ENCODE measurements at places on chromosomes 16 and 17. TPM values are rescaled to one million over a fixed set of nuclear protein-coding genes. Genes with fewer than 3 reads are reported as not detected.

GRCh38 chr17:74631468-74632450, 8.2 kb upstream of the CD300E start:
- no peak for DNase-seq

ATP2C2 gene
- total RNA-seq: not detected

SLC38A8 gene
- not detected for total RNA-seq

- no peak for DNase-seq
These were observed 287.6 kb downstream of the MAP2K6 start for GRCh38 chr17:69702078-69702477.

DNA sequence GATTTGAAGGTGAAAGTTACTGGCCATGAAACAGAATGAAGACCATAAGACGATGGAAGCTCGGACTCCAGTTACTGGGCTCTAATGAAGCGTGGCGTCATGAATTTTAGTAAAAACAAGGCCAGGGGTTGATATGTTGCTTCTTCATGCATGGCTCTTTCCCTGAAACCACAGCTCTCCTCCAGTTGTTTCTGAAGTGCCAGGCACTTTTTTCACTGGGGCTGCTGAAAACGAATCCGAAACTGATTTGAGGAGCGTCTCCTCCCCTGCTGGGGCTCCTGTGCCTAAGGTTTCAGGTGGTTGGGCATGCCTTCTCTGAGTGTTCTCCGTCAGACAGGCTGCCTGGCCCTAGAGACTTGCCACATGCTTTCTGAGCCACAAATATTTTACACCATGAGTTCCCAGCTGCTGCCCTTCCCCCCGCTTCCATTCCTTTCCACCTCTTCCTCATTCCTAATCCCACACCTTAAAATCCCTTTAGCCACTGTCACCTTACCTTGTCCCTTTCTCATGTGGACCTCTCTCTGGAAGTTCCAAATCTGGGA, 3.7 kb upstream of the MYL4 start:
- no peak for DNase-seq

DNA sequence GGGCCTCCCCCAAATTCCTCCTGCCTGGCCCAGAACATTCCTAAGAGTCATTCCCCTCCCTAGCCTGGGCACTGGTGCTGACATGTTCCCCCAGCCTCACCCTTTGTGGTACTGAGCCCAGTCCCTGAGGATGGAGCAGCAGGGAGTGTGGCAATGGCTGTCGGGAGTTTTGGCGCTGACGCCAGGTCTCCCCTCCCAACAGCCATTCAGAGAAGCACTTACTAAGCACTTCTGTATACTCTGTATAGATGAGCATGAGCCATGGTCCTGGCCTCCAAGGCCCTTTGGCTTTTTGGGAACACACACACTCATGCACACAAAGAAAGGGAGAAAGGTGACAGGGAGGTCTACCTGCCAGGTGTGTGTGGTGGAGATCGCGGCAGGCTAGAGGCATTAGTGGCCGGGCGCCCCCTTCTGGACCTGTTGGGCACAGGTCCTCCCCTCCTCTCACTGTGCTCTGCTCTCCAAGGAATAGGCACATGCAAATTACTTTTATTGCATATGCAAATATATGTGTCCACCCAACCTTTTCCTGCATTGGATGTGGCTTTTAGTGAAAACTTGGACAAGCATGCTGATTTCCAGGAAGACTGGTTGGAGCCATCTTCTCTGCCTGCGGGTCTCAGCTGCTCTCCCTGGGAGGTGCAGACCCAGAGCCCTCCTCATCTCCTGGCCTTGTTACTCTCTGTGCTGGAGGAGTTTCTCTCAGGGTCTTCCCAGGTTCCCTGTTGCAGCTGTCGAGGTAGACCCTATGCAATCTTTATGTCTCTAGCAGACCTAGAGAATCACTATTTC, 17.4 kb upstream of the C17orf107 start:
- no peak for DNase-seq

- no peak for DNase-seq
These were observed 961 bp downstream of the AMFR start for GRCh38 chr16:56424404-56424764.

TRAF4 gene
- total RNA-seq: 11.9 TPM

KRT16 gene
- total RNA-seq: not detected

GRCh38 chr17:54771409-54771915, 129.2 kb upstream of the TOM1L1 start:
- no peak for DNase-seq

NPIPB6 gene
- total RNA-seq: 2.7 TPM

- no peak for DNase-seq
These were observed 46.9 kb downstream of the IRX6 start for GRCh38 chr16:55370762-55371482.

ENGASE gene
- total RNA-seq: 23.4 TPM

TAC4 gene
- total RNA-seq: not detected

DNA sequence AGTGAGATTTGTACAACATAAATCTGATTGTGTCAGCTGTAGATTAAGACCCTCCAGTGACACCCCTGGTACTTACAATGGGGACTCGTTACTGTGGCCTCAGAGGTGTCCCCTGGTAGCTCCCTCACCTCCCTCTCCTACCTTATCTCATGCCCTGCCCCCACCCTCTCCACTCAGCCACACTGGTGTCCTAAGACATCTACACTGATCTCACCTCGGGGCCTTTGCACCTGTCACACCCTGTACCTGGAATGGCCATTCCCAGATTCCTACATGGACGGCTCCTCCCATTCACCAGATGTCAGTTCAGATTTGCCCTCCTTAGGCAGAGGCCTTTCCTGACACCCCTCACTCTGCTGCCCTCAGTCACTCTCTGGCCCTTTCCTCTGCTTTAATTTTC, 319.3 kb downstream of the CPPED1 start:
- DNase-seq: no peak

SDK2 gene
- total RNA-seq: 2.0 TPM

TSNAXIP1 gene
- total RNA-seq: 1.0 TPM

FSCN2 gene
- total RNA-seq: 2.4 TPM

DNA sequence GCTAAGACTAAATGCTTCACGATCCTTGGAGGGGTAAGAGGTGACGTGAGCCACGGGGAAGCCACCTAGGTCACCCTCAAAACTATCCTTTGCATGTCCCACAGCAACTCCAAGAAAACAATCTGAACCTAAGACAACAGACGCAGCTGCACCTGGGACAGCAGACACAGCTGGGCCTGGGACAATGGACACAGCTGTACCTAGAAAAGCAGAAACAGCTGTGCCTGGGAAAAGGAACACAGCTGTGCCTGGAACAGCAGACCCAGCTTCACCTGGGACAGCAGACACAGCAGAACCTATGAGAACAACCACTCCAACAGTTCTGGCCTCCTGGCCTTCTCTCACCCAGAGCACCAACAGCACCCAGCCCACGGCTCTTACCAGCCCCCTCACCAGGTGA, 11.7 kb upstream of the CD300LD start:
- no peak for DNase-seq

DNA sequence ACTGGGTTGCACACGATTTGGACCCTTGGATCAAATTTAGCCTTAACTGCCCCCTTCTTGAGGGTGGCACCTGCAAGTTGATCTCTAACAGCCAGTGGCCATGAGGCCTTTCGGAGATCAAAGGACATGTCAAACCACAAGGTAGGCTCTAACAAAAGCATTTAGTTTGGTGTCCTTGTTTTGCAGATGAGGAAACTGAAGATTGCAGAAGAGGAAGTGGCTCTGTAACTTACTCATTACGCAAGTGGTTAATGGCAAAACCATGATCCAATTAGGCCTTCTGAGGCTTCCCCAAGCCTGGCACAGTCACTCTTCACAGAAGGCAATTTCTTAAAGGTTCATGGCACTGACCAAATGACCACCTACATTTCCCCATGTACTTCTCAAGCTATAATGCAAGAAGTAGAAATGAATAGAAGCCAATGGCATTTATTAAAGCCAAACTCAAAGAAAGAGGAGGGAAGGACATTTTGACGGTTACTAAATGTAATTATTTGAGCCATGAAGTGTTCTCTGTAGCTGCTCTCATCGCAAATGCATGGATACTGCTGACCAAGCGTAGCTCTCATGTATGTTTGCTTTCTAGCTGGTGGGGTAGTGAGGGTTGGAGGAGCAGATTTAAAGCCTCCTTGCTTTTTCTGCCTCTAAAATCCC, 32.8 kb upstream of the ABCC12 start:
- DNase-seq: no peak

KRT20 gene
- total RNA-seq: not detected

KRTAP4-1 gene
- not detected for total RNA-seq

CRISPLD2 gene
- 230 TPM for total RNA-seq

DNA sequence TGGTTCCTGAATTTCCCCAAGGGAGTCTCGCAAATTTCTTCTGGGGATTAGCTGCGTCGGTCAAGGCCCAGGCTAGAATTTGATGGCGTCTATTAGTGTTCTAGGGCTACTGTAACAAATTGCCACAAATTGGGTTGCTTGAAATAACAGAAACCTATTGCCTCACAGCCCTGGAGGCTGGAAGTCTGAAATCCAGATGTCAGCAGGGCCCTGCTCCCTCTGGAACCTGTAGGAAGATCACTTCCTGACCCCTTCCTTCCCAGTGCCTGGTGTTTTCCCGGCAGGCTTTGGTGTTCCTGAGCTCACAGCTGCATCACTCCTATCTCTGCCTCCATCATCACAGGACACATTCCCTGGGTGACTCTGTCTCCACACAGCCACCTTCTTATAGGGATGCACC, 24.4 kb downstream of the DHRS7C start:
- no peak for DNase-seq

GRCh38 chr17:32504166-32504990, 17.6 kb downstream of the CDK5R1 start:
- DNase-seq: no peak

DNA sequence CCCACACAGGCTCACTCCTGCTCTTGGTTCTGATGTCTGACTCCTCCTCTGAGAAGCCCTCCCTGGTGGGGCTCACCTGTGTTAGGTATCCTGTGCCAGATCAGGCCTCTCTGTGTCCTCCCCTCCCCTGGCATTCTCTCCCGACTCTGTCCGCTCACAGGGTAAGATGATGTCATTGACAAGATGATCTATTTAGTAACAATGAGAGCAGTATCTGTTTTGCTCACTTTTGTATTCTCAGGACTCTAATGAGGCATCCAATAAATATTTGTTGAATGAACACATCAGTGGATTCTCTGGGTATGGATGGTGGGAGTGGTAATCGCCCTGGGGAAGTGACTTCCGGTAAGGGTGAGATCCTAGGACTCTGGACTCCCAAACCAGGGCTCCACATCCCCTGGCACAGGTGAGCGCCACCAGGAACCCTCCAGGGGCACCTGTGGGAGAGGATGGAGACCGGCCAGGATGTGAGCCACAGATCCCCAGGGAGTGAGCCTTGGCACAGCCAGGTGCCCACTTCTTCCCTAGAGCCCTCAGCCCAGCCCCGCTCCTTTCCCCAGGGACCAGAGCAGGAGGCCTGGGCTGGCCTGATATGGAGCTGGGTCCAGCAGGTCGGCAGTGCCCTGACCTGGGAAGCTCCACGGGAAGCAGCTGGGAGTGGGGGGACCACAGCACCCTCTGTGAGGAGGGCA, 5.4 kb upstream of the HAP1 start:
- no peak for DNase-seq

DNA sequence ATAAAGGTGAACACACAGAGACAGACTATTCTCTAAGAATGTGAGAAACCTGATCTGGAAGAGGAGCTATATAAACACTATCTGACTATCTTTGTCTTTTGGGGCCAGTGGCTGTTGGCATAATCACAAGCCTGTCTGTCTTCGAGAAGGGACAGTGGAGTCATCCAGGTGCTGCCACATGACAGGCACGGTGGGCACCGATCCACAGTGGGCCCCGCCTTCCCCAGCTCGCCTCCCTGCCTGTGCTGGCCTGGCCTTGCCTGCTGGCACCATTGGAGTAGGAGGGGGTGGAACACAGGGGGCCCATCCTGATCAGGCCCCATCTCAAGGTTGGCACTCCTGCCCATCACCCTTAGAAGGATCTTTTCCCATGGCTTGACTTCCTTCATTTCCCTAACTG, 112.8 kb downstream of the CCDC182 start:
- no peak for DNase-seq

NUDT16L1 gene
- total RNA-seq: 28.2 TPM

GPR179 gene
- total RNA-seq: under 0.01 TPM

GRCh38 chr17:3845291-3845620, 790 bp downstream of the NCBP3 start:
- DNase-seq: no peak

DNA sequence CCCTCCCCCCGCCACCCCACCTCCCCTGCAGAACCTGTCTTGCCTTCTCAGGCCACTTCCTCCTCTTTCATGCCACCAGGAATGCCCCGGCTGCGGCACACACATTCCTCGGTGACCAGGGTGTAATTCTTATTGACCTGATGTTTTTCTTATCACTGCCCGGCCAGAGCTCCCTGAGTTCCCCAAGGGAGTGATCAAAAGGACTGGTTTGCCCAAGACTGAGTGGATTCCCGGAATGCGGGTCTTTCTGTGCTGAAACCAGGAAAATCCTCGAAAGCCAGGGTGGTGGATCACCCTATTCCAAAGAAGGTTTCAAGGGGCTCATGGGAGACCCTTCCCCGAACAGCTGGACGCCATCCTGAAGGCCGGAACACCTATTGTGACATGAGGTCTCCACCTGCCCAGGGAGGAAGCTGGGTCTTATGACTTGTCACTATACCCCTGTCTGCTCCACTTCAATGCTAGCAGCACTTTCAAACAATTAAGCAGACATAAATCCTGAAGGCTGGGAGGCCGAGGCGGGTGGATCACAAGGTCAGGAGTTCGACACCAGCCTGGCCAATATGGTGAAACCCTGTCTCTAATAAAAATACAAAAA, 53.0 kb upstream of the RPL38 start:
- peak; percentile 82 for DNase-seq

GRCh38 chr17:74528491-74529199, 2.6 kb downstream of the CD300LB start:
- DNase-seq: peak; percentile 83

GRCh38 chr17:77503293-77503655, 362.5 kb downstream of the SEC14L1 start:
- DNase-seq: no peak

DNA sequence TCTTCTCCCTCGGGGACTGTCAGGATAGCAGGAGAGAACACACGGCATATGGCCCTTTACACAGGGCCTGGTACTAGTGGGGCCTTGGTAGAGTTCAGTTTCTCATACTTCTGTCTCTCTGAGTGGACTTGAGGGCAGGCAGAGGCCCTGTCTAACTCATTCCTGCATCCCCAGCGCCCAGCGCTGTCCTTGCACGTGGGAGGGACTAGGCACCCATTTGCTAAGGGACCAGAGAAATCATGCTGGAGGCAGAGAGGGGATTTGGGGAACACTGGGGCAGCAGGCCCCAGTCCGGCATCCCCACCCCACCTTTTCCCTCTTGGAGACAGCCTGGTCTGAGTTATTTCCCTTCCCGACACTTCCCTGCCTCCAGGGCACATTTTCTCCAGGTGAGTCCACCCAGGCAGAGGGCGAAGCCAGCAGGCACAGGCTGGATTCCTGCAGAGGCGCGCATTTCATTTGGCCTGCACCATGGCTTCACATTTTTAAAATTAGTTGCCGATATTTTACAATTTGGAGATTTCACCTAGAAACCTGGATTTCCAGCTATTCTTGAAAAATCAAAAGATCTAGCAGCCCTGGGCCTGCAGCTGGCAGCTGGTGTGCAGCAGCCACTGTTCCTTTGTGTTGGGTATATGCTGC, 9.7 kb upstream of the NKD1 start:
- no peak for DNase-seq
